Lung microvascular endothelial cell (primary cell): ENCODE measurements at places on chromosomes 16 and 17. TPM values are rescaled to one million over a fixed set of nuclear protein-coding genes. Genes with fewer than 3 reads are reported as not detected.

NBR1 gene
- total RNA-seq: 56.7 and 75.4 TPM in 2 replicates

G6PC1 gene
- not detected in 2 replicates for total RNA-seq

KIFC3 gene
- 25.7 and 46.4 TPM in 2 replicates for total RNA-seq

TMC8 gene
- 0.20 and 0.22 TPM in 2 replicates for total RNA-seq

SCARF1 gene
- total RNA-seq: 68.0 and 92.1 TPM in 2 replicates

INCA1 gene
- 0.22 and 0.40 TPM in 2 replicates for total RNA-seq

ANKRD11 gene
- total RNA-seq: 31.6 and 31.9 TPM in 2 replicates

FOXO3B gene
- 1.4 and 1.5 TPM in 2 replicates for total RNA-seq

CSH2 gene
- not detected in 2 replicates for total RNA-seq

DUSP14 gene
- 17.9 and 18.8 TPM in 2 replicates for total RNA-seq

HAGH gene
- total RNA-seq: 58.2 and 71.8 TPM in 2 replicates

NOTUM gene
- under 0.01 TPM in 2 replicates for total RNA-seq

BOLA2B gene
- total RNA-seq: 20.4 and 25.3 TPM in 2 replicates

SARM1 gene
- 1.5 and 2.4 TPM in 2 replicates for total RNA-seq

TMEM97 gene
- 10.3 and 26.4 TPM in 2 replicates for total RNA-seq

ANKRD40CL gene
- not detected in 2 replicates for total RNA-seq

IL34 gene
- total RNA-seq: 2.0 and 2.8 TPM in 2 replicates

CEMP1 gene
- under 0.01 TPM in 1 of 2 replicates, not detected in the other for total RNA-seq

TP53 gene
- total RNA-seq: 27.8 and 37.0 TPM in 2 replicates
